ENCODE measurements at places on chromosomes 7 and 10.
A peak's percentile ranks its signal among the peaks of the same experiment; 100 is the strongest.

GRCh38 chr10:24851629-24852028 lies 100.8 kb downstream of the PRTFDC1 start:
- peak; percentile 53 for DNase-seq

DNA sequence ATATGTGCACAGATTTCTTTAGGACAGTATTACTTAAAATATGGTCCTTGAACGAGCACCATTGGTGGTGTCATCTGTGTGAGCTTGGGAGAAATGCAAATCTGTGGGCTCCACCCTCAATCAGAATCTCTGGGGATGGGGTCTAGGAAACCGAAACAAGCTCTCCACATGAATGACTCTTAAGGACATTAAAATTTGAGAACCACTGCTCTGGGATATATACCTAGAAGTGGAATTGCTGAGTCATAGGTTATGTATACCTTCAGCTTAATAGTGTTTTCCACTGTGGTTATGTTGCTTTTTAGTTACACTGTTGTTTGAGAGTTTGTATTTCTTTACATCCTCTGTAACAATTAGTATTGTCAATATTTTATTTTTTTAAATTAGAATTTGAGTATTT lies 24.0 kb downstream of the ZNRF2 start:
- DNase-seq, result no peak

- no peak for DNase-seq
These were observed 9.7 kb upstream of the TNKS2 start for GRCh38 chr10:91788527-91788926.

DNA sequence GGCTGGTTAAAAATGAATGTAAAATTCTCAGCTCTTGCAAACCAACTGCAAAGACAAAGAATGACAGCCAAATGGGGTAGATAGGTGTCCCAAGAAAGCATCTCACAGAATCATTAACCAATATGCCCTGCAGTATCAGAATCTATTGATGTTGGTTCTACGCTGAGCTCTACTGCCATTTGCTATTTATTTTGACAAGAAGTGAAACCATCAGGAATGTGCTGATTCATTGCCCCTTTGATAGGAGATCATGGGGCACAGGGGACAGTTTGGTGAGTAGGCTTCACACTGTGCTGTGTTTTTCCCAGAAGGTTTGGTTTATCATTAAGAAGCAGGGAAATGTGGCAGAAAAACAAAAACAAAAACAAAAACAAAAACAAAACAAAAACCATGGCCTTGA lies 19.4 kb upstream of the CDC14C start:
- DNase-seq, result no peak

GRCh38 chr7:47636433-47637175 lies 54.7 kb upstream of the TNS3 start:
- DNase-seq, result no peak

DNA sequence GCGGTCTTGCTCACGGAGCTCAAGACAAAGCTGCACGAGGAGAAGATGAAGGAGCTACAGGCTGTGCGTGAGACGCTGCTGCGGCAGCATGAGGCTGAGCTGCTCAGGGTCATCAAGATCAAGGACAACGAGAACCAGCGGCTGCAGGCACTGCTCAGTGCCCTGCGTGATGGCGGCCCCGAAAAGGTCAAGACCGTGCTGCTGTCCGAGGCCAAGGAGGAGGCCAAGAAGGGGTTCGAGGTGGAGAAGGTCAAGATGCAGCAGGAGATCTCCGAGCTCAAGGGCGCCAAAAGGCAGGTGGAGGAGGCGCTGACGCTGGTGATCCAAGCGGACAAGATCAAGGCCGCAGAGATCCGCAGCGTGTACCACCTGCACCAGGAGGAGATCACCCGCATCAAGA lies 51.4 kb downstream of the JAKMIP3 start:
- DNase-seq, result no peak

- DNase-seq, result no peak
These were observed 587.0 kb downstream of the SDK1 start for GRCh38 chr7:3888096-3888495.

- DNase-seq, result no peak
These were observed 639.7 kb downstream of the AUTS2 start for GRCh38 chr7:70237831-70238575.

DNA sequence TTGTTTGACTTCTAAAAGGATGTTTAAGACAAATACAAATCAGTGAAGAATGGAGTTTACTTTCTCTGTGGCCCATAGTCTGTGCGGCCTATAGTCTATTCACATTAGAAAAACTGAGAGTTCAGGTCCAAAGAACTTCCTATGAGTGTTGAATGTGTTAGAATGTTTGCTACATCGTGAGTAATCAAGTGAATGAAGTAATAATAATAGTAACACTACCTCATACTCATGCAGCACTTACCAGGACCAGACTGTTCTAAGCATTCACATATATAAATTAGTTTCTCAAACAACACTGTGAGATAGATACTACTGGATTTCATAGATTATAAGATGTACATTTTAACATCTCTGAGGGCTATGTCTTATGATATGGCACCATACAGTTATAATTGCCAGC lies 70.4 kb downstream of the RALA start:
- DNase-seq, result no peak

- no peak for DNase-seq
These were observed 374.0 kb upstream of the STEAP1 start for GRCh38 chr7:89780291-89780690.

DNA sequence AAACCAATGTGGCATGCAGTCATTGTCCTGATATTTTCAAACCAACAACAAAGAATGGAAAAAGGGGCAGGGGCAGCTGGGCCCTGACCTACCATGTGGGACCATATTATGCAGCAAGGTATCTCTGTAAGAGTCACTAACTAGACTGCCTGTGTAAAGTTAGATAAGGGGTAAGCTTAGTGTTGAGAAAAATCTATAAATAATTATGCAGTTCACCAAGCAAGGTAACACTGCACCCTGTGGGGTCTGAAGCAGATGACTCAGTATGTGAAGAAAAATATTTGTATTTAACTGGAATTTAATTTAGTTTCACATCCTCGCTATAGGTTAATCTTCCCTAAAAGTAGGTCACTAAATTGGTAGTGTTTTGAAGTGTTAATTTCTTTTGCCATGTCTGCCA lies 99.3 kb downstream of the PPP1R3A start:
- no peak for DNase-seq

DNA sequence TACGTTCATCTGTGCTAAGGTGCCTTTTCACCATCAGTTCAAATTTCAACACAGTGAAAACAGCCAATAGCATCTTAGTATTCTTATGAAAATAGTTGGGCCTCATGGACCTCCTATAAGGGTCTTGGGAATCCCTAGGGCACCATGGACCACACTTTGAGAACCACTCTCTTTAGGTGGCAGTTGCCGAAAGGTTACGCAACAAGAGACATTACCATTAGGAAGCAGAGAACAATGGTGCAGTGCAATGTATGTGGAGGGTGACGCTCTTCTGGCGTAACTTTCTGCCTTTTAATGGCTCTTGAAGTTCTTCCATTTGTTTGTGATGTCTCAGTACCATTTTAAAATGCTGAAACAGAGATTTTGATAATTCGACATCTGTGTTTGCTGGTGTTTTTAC lies 131.1 kb downstream of the CNNM2 start:
- no peak for DNase-seq

GRCh38 chr7:41822259-41822817 lies 119.4 kb upstream of the INHBA start:
- DNase-seq, result no peak

DNA sequence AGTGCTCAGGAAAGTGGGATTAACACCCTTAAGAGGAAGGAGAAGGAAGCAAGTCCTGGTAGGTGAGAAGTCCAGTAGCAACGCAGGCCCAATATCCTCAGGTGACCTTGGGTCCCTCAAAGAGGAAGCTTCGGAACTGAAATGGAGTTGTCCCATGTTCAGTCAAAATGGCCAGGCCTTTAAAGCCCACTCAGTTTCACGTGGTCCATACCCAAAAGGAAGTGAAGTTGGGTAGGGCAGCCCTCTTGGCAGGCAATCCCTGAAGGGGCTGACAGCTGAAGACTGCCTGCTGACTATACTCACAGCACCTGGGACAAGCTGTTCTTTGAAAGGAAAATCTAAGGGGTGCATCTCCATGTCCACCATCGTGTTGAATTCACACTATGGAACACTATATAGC lies 3.0 kb downstream of the GSAP start:
- no peak for DNase-seq

GRCh38 chr10:127417686-127418401 lies 131.3 kb upstream of the NPS start:
- DNase-seq, result no peak

DNA sequence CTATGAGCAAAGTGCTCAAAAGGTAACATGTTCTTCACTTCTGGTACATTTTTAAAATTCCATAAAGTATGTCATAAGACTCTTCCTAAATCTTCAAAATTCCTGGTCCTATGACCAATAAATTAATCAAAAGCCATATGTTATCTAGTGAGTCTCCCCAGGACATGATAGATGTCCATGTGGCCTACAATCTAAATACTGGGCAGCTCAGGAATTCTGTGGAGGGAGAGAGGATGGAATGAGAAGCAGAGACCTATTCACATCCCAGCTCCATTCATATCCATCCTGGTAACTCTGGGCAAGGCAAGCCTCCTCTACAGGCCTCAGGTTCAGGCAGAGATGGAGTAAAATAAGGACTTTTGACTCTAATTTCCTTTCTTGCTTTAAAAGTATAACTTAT lies 224.8 kb downstream of the MTERF1 start:
- no peak for DNase-seq

- DNase-seq, result no peak
These were observed 41.2 kb upstream of the SLC35G1 start for GRCh38 chr10:93852476-93853095.

DNA sequence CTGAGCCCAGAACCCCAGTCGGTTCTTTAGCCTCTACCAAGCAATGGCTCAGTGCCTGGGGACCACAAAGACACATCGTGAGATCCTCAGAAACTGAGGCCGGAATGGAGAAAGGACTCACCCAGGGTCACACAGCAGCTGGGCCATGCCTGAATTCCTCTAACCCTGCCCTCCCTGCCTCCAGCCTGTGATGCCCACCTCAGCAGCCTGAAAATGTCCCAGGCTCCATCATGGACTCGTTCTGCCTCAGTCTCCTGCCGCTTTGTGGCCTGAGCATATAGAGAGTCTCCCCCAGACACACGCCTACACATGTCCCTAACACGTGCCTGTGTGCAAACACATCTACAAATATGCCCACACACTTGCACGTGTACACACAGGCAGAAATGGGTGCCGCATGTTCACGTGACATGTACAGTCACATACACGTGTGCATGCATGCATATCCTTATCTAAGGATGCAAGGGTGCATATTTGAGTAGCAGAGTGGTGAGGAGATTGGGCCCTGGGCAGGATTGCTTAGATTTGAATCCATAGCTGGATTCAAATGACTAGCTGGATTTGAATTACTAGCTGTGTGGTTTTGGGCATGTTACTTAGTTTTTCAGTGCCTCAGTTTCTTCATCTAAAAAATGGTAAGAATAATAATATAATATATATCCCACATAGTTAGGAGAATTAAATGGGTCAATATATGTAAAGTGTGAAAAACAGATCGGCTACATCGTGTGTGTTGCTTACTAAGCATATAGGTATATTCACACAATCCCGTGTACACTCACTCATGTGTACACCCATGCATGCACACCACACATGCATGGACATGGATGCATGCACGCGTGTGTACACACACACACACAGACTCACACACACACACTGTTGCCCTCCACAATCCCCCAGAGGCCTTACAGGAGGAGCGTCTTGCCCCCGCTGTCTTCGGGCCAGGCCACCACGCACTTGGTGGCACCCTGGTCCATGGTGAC lies 2.4 kb downstream of the TACR2 start:
- DNase-seq, result no peak

DNA sequence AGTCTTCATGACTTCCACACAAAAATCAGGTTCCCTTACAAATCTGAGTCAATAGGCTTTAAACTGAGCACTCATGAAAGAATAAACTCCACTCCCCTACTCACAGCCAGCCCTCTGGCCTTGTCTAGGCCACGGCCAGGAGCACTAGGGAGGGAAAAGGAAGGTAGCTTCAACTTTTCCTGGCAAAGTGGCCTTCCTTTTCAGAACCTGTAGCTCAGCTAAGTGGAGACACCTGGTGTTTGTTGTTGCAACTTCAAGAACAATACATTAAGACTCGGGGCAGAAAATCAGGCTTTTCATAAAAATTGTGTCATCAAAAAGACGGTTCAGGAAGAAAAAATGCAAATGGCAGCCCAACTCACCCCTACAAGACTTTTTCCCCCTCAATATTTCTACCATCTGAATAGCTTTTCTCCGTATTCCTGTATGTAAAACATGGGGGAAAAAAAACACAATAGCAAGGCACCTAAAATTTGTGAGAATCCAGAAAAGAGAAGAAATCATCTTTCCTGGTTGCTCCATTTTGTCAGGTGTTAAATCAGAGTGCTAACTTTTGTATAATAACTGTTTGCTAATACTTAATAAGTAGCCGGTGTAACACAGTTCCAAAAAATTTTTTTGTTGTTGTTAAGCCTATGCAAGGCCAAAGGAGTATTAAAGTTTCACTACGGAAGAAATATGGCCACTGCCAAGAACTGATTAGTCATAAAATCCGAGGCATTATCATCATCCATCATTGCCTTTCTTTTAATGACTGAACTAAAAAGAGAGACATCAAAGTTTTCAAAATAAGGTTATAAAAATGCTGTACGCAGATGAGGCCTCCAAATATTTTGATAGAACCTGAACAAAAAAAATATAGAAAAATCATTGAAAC lies 66.2 kb upstream of the ARID5B start:
- no peak for DNase-seq

GRCh38 chr7:155577509-155577905 lies 31.1 kb upstream of the CNPY1 start:
- no peak for DNase-seq

GRCh38 chr7:151248346-151249033 lies at the start of gene SMARCD3:
SMARCD3 (minus strand) TSS chr7:151248694; CDS start chr7:151248562, 132 bp downstream.
- no peak for DNase-seq

GRCh38 chr7:32639122-32639521 lies 143.8 kb downstream of the AVL9 start:
- DNase-seq, result no peak

GRCh38 chr7:129644634-129645230 lies 33.2 kb downstream of the NRF1 start:
- DNase-seq, result no peak

DNA sequence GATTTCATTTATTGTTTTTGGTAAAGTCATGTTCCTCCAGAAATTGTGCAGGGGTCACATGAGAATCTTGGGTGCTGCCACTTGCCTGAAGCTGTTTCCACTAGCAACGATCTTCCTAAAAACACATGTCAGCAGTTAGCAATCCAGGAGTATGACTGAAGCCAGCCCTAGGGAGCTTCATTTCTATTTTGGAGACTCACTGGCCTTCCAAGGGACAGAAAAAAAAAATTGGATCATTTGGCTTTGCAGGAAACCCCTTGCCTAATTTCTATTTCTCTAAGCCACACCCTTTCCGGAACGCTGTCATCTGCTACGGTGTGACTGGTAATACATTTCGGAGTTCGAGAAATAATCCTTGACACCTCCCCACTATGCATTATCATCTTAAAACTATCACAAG lies 204.7 kb downstream of the TAX1BP1 start:
- no peak for DNase-seq

DNA sequence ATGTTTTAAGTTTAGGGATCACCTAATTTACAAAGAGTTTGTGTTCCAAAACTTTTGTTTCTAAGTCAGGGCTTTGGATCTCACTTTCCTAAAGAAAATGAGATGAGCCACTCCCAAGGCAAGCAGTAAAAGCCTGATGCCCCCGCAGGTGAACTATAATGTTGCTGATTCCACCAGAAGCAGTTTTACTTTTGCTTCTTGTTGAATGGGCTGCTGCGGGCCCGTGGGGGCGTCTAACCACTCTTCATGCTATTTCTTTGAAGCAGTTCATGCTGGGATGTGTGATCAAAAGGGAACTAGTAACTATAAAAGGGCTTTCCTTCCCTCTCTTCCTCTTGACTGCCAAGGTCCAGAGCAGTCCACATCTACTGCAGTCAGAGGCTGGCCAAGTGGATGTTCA lies 118.7 kb upstream of the NEBL start:
- no peak for DNase-seq
